ENCODE measurements at places on chromosomes 16 and 17.

- peak; percentile 86 for DNase-seq
Observed at GRCh38 chr17:79023886-79024771, at the start of gene C1QTNF1. TSS of gene C1QTNF1 (plus strand) at chr17:79024169. CDS start at chr17:79043969, 19,800 bp downstream.

DNA sequence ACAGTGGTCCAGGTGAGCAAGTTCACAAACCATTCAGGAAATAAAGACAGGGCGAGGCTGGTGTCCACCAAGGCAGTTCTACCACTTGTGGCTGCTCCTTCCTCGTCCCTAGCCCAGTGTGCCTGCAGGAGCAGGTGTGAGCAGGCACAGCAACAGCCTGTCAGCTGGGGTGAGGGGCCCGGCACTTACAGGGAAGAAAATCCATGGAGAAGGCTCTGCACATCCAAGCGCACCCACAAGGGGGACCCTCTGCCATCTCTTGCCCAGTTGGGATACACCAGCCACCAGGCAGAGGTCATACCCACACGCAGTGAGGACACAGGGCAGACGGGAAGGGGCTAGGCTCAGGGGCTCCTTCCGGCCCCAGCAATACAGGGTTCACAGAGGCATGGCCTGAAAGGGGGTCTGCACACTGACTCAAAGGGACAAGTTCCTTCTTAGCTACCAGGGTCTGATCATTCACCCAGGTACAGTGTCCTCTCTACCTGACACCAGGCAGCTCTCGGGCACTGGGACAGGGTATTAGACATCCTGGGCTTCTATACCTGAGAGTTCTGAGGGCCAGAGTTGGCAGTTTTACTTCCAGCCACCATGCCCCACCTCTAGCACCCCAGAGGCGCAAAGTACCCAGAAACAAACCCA is 27.0 kb downstream of the CDIP1 start:
- DNase-seq = peak; percentile 81

DNA sequence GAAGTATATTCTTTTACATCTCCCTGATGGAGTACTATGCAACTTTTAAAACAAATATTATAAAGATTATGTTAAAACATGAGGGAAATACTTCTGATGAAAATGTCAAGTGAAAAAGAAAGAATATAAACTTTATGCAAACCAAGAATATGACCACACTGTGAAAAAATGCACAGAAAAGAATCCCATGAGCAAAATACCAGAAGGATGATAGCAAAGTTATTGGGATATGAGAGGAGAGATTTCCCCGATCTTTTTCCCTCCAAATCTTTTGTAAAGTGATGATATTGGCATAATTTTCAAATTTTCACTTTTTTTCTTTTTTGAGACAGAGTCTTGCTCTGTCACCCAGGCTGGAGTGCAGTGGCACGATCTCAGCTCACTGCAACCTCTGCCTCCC is 36.6 kb upstream of the SMURF2 start:
- no peak for DNase-seq

- no peak for DNase-seq
Observed at GRCh38 chr16:56475201-56475600, 23.8 kb downstream of the OGFOD1 start.

DNA sequence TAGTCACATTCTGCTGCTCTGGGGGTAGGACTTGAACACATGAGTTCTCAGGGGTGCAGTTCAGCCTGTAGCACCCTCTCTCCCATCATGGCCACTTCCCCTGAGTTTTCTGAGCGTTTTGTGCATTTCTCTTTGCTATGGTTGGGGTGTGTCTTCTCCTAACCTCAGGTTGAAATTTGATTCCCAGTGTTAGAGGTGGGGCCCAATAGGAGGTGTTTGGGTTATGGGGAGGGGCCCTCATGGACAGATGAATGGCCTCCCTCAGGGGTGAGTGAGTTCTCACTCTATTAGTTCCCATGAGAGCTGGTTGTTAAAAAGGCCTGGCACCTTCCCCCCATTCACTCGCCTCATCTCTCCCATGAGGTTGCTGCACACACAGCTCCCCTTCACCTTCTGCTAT is 101.1 kb downstream of the FOXL1 start:
- DNase-seq = no peak

DNA sequence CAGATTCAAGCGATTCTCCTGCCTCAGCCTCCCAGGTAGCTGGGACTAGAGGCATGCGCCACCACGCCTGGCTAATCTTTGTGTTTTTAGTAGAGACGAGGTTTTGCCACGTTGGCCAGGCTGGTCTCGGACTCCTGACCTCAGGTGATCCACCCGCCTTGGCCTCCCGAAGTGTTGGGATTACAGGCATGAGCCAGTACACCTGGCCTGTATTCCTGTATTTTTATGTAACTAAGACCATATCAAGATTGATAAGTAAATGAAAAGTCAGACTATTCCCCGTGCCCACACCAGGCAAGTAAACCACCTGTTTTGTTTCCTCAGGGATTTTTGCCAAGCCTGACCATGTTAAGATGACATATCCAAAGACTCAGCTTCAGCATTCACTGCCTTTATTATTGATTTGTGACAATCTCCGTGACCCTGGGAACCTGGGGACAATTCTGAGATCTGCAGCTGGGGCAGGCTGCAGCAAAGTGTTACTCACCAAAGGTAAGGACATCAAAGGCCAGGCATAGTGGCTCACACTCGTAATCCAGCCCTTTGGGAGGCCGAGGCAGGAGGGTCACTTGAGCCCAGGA is 5.6 kb downstream of the MRM3 start:
- no peak for DNase-seq

GRCh38 chr17:34487626-34488025 is 91.8 kb upstream of the TMEM132E start:
- peak; percentile 66 for DNase-seq

GRCh38 chr16:1152651-1153259 is at the start of gene CACNA1H:
TSS of gene CACNA1H (plus strand) at chr16:1153106. CDS start at chr16:1153738, 632 bp downstream.
- DNase-seq = peak; percentile 84

- peak; percentile 91 for DNase-seq
Observed at GRCh38 chr17:7704601-7705268, at the start of gene EFNB3. TSS of gene EFNB3 (plus strand) at chr17:7705202. CDS start at chr17:7705599, 397 bp downstream.

DNA sequence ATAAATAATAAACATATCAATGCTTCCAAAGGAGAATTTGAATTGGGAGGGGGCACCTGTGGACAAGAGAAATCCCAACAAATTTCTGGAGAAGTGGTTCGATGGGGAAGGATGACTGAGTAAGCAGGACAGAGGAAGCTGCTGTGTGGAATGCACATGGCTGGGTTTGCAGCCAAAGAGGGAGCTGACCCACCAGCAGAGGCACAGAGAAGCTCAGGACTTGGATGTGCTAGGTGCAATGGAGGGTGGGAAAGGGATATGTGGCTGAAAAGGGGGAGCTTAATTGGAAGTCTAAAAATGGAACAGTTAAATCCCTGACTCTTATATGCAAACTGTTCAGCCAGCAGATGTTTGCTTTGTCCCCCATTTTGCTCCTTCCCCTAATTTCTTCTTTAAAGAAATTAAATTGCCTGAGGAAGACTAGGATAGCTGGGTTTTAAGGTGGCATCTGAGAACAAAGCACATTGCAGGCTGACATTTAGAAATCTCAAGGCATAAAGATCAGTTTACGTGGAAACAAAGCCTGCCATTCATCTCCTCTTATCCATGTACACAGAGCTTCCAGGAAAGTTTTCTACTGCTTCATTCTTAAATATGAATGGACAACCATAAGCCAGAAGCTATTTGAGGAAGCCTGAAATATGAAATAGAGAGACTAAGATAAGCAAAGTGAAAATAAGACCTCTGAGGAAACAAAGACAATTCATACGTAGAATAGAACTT is 23.0 kb upstream of the TNS4 start:
- DNase-seq = no peak

DNA sequence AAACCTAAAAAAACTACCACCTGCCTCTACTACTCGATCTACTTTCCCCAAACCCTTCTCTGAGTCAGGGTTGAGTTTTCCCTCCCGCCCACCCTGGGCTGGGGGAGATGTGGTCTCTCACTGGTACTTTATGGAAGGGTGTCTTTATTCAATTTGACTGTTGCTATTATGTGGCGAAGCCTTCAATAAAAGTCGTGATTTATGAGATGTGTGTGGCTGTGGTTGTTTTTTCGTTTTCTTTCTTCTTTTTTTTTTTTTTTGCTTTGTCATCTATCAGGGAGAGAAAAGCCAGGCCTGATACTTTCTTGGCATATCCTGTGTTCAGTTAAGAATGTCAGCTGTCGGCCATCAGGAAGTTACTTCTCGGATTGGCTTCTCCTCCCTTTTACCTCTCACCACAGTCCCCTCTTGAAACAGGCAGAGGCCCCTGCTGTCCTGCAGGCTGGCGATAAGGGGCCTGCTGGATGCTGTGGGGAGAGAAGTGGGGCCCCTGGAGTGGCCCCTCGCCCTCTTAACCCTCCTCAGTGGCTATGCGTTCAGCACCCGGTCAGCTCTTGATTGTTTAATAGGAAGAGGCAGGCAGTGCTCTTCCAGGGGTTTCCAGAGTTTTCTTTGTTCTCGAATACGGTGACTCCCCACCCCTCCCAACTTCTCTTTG is 123.0 kb downstream of the MSI2 start:
- no peak for DNase-seq

- no peak for DNase-seq
Observed at GRCh38 chr17:82910770-82911169, 70.9 kb upstream of the ZNF750 start.
